ENCODE measurements at places on chromosomes 11 and 22.
A peak's percentile ranks its signal among the peaks of the same experiment; 100 is the strongest.

- H3K4me1 ChIP-seq: no peaks in the 10 kb centered on the region
- no peak for DNase-seq
- no peak overlapping the region for H3K4me3 ChIP-seq
- no peak overlapping the region for H3K27ac ChIP-seq
- H3K27me3 ChIP-seq: no peaks in the 10 kb centered on the region
Measured at GRCh38 chr11:97140885-97141494, 751.2 kb downstream of the JRKL start.

DNA sequence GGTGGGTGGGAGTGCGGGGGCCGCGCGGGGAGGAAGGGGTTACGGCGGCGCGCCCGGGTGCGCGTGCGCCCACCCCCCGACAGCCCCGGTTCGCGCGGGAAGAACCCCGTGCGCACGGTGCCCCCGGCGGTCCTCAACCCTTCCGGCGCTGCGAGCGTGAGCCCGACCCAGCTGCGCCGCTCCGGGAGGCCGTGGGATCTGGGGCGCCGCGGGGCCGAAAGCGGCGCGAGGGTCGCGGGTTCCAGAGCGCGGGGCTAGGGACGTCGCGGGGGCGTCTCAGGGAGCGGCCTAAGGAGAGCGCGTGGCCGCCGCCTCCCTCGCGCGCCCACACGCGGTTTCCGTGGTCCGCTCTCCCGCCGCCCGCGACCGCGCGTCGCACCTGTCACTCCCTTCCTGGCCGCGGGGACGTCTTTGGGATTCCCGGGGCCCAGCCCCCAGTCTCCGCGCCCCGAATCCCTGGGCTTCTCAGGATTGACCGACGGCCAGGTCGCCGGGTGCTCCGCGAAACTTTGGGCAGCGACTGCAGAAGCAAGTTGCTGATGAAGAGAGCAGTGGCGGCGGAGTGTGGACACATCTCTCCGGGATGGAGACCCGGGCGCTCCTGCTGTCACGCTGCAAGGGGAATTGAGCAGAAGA lies 582 bp downstream of the SREBF2 start:
- H3K27ac ChIP-seq: peak overlapping the region; percentile 86
- H3K4me1 ChIP-seq: peaks cover 2% of the 10 kb centered on the region

DNA sequence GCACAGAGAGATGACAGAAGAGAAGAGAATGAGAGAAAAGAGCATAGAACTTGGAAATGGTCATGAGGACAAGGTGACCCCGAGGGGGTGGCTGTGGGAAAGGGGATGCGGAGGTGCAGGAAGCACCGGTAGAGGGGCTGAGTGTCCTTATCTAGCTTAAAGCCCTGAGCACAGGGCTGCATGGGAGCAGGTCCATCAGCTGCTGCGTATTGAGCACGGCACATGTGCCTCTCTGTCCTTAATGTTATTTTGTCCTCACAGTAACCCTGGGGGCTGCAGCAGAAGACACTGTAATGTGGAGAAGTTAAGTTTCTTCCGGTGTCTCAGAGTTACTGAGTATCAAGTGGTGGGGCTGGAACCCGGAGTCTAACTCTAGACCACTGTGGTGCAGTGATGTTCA lies 94.4 kb upstream of the OR4B1 start:
- H3K27ac ChIP-seq: no peak overlapping the region
- DNase-seq: no peak
- no peaks in the 10 kb centered on the region for H3K4me1 ChIP-seq
- no peaks in the 10 kb centered on the region for H3K27me3 ChIP-seq
- no peaks in the 10 kb centered on the region for H3K36me3 ChIP-seq

DNA sequence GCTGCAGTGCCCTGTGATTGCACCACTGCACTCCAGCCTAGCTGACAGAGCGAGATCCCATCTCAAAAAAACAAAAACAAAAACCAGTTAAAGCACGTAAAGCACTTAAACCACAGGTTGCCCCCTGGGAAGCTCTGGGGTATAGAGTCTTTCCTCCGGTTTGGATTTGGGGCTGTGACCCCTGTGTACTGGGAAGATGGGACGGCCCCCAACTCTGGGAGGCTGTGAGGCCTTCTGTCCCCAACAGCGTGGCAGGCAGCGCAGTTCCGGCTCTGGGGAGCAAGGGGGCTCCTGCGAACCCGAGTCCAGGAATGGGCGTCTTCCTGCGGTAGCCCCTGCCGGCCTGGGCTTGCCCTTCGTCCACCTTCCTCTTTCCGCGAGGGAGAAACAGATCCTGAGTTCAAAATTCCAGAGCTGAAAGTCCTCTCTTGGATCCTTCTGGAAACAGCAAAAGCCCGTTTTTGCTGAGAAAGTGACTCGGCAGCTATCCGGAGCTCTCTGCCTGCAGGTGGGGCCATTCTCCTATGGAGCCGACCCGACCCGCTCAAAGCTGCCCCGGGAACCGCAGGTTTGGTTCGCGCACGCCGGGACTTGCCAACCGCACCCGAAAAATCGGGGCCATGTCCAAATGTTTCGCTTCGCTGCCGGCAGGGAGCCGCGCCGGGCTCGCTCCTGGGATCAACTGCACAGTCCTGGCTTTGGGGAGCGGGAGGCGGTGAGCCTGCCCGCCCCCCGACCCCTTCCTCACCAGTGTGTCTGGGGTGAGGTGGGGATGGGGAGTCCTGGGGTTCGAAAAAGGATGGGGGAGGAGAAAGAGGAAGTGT lies 36.3 kb upstream of the POLA2 start:
- no peak overlapping the region for H3K4me3 ChIP-seq
- H3K27me3 ChIP-seq: no peaks in the 10 kb centered on the region
- peaks cover 19% of the 10 kb centered on the region for H3K4me1 ChIP-seq
- DNase-seq: peak; percentile 75
- no peak overlapping the region for H3K27ac ChIP-seq
- H3K36me3 ChIP-seq: no peaks in the 10 kb centered on the region

- H3K36me3 ChIP-seq: no peaks in the 10 kb centered on the region
- H3K4me3 ChIP-seq: no peak overlapping the region
- no peaks in the 10 kb centered on the region for H3K4me1 ChIP-seq
Measured at GRCh38 chr22:47601666-47602065, 839.2 kb downstream of the TBC1D22A start.

GRCh38 chr11:127334466-127334865 lies 333.9 kb upstream of the KIRREL3 start:
- H3K4me3 ChIP-seq: no peak overlapping the region
- H3K27me3 ChIP-seq: no peaks in the 10 kb centered on the region
- no peak overlapping the region for H3K27ac ChIP-seq
- no peak for DNase-seq

GRCh38 chr11:17238377-17238776 lies 30.6 kb upstream of the PIK3C2A start:
- no peak overlapping the region for H3K27ac ChIP-seq
- H3K27me3 ChIP-seq: no peaks in the 10 kb centered on the region
- H3K36me3 ChIP-seq: no peaks in the 10 kb centered on the region
- H3K4me1 ChIP-seq: no peaks in the 10 kb centered on the region
- peak; percentile 13 for DNase-seq
- no peak overlapping the region for H3K4me3 ChIP-seq

GRCh38 chr11:35937700-35938099 lies 6.2 kb upstream of the LDLRAD3 start:
- no peaks in the 10 kb centered on the region for H3K36me3 ChIP-seq
- H3K27ac ChIP-seq: no peak overlapping the region
- H3K27me3 ChIP-seq: no peaks in the 10 kb centered on the region
- H3K4me3 ChIP-seq: no peak overlapping the region

DNA sequence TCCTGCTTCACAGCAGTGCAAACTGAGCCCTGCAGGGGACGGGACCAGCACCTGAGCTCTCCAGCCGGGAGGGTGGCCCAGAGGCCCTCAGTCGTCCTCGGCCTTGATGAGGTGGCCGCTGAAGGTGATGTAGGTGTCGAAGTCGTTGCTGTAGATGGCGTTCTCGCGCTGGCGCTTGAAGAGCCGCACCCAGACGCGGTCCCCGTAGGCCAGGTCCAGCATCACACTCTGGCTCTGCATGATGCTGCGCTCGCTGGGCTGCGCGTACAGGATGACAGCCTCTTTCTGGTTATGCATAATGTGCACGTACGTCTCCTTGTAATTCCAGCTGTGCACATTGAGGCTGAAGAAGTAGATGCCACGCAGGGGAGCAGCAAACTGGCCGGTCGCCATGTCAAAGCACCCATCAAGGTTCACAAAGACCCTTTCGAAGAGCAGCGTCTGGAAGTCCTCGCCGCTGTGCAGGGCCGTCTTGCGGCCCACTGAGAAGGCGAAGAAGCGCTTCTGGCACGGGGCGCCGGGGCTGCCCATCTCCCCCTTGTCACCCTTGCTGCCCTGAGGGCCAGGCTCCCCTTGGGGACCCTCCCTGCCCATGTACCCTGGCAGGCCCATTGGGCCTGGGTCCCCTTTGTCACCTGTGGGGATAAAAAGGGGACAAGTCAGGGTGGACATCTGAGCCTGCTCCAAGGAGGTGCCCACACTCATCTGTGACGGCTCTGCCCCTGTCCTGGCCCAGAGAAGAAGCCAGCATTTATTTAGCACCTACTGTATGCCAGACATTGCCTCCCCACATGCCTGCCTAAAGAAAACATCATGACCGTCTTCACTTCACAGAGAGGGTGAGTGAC lies 5.7 kb downstream of the C1QTNF6 start:
- peaks cover 32% of the 10 kb centered on the region for H3K4me1 ChIP-seq
- no peak overlapping the region for H3K27ac ChIP-seq
- H3K36me3 ChIP-seq: peaks cover 33% of the 10 kb centered on the region
- no peak for DNase-seq
- H3K4me3 ChIP-seq: no peak overlapping the region
- no peaks in the 10 kb centered on the region for H3K27me3 ChIP-seq

DNA sequence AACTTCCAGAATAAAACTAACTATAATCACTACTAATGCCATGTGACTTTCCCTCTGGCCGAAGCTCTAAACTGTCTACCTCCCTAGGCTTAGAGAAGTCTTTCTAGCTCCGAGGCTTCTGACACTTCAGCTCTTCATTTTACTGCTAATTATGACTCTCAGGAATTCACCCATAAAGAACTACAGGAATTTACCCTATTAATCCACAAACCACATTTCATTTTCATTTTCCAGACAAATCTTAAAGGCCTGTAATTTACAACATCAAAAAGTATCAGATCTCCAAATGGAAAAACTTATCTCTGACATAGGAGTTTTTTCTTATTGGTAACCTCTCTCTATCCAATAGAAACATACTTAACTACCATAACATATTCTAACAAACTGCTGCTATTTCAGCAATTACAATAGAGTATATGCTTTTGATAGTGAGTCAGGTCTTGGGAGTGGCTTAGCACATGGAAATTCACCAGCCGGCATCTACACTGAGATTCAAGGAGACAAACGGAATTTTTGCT lies 33.4 kb downstream of the MRTFA start:
- no peaks in the 10 kb centered on the region for H3K36me3 ChIP-seq
- no peak overlapping the region for H3K27ac ChIP-seq
- peaks cover 17% of the 10 kb centered on the region for H3K4me1 ChIP-seq
- no peaks in the 10 kb centered on the region for H3K27me3 ChIP-seq
- no peak overlapping the region for H3K4me3 ChIP-seq
- DNase-seq: no peak

- H3K27me3 ChIP-seq: no peaks in the 10 kb centered on the region
- H3K36me3 ChIP-seq: no peaks in the 10 kb centered on the region
- H3K4me3 ChIP-seq: no peak overlapping the region
- no peaks in the 10 kb centered on the region for H3K4me1 ChIP-seq
- H3K27ac ChIP-seq: no peak overlapping the region
Measured at GRCh38 chr11:12529793-12530192, 144.4 kb upstream of the TEAD1 start.
